Activated T-cell treated with anti-CD3 and anti-CD28 coated beads, Interleukin-2, amount 50 U/mL, for 4 hours (primary cell): ENCODE measurements at places on chromosomes 6 and 20.

- DNase-seq = no peak
Measured at GRCh38 chr6:130432838-130433237, 67.0 kb downstream of the TMEM200A start.

DNA sequence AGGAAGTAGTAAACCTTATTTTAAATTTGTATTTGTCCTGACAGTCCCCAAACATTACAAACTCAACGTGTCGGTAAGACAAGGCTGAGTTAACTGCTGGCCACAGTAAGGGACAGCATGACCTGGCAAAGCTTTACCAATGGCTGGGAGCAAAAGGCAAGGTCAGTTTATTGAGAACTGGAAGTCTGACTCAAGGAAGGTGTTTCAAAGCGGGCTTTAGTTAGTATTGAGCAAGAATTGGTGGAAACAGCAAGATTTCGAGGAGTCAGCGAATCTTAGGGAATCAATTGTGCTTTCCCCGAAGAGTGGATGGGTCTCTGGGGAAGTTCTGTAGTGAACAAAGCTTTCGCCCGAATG lies 885 bp upstream of the GZF1 start:
- DNase-seq = no peak

- DNase-seq = peak; percentile 45
Measured at GRCh38 chr20:44733341-44734069, 12.2 kb upstream of the KCNK15 start.

GRCh38 chr6:84103029-84103428 lies 69.5 kb downstream of the MRAP2 start:
- DNase-seq = no peak

GRCh38 chr6:63759605-63760105 lies 124.1 kb downstream of the PHF3 start:
- DNase-seq = no peak

DNA sequence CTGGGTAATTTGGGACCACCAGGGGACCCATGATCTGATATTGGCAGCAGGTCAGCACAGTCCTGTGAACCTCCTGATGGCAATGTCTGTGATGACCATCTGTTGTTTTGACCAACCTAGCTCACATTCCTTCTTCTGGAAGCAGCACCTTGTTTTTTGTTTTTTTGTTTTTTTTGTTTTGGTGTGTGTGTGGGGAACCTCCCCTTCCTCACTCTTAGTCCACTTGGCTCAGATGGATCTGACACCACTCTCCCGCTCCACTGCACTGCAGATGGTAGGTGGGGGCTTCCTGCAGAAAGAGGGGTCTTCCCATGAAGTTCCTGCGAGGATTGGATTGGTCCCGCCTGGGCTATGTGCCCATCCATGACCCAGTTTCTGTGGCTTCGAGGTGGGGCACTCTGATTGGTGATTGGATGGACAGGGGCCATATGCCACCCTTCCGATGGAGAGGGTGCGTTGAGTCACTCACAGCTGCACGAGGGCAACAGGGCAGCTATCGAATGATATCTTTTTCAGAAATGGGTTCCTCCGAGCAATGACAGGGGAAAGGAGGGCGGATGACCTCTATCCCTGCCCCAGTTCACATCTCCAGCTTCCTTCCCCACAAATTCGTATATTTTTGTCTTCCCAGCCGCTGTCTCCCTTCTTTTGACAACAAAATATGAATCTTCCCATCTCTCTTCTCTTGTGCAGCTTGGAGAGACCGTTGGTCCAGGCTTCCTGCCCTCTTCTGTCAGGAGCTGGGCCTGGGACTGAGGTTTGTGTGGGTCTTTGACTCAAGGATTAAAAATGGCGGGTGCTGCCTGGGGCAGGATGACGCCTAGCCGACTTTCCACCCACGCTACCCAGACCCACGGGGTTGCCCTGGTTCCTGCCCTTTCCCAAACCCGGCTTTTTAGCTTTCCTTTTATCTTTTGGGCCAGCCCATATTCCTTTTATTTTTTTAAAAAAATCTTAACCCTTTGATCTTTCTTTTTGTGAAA lies 132.1 kb upstream of the KCNG1 start:
- no peak for DNase-seq

GRCh38 chr6:32973144-32974015 lies 5.0 kb downstream of the BRD2 start:
- DNase-seq = peak; percentile 56

GRCh38 chr6:138957903-138958302 lies 30.1 kb downstream of the REPS1 start:
- DNase-seq = no peak

- no peak for DNase-seq
Measured at GRCh38 chr6:100288311-100288710, 176.4 kb downstream of the SIM1 start.

DNA sequence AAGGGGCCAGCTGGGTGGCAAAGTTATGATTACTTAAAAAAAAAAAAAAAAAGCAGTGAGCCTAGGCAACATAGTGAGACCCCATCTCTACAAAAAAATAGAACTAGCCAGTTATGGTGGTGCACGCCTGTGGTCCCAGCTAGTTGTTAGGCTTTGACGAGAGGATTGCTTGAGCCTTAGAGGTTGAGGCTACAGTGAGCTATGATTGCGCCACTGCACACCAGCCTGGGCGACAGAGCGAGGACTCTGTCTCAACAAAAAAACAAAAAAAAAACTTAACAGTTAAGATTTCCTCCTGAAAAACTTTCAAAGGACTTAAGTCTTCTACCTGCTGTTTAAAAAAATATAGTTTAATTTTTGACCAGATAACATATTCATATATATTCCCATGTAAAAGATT lies 2.4 kb downstream of the GTSF1L start:
- DNase-seq = no peak
